ENCODE measurements at places on chromosomes 3 and 15. TPM values are rescaled to one million over a fixed set of nuclear protein-coding genes. Genes with fewer than 3 reads are reported as not detected.

GRCh38 chr15:49697121-49697520 is 76.3 kb downstream of the DTWD1 start:
- no peak for DNase-seq

GRCh38 chr3:18447720-18448119 is 22.6 kb upstream of the SATB1 start:
- no peak for DNase-seq

NME9 gene
- total RNA-seq = 0.57 TPM

DNA sequence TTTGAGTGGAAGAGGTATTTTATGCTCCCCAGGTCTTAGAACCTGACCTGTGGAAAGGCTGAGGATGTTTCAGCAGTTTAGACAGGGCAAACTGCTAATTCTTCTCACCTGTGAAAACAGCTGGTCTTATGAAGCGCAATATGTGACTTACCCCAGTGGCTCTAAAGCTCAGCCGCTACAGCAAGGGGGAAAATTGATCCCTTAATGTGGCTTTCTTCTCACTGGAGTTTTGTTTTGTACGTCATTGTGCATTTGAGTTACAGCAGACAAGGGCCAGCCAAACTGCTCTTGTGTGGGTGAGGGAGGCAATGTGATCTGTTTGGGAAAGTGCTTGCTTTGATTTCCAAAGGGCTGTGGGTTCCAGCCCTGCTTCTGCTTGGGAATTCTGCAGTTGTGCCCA is 293.4 kb upstream of the LRRFIP2 start:
- DNase-seq = no peak

- no peak for DNase-seq
Measured at GRCh38 chr3:69189487-69189886, 67.1 kb upstream of the LMOD3 start.

ERICH6 gene
- not detected for total RNA-seq

GRCh38 chr3:126620738-126621137 is 34.2 kb downstream of the TXNRD3 start:
- DNase-seq = no peak

LNP1 gene
- 1.2 TPM for total RNA-seq

GRCh38 chr3:43286841-43287499 is 630 bp downstream of the SNRK start:
- no peak for DNase-seq

USP19 gene
- total RNA-seq = 108 TPM

DNA sequence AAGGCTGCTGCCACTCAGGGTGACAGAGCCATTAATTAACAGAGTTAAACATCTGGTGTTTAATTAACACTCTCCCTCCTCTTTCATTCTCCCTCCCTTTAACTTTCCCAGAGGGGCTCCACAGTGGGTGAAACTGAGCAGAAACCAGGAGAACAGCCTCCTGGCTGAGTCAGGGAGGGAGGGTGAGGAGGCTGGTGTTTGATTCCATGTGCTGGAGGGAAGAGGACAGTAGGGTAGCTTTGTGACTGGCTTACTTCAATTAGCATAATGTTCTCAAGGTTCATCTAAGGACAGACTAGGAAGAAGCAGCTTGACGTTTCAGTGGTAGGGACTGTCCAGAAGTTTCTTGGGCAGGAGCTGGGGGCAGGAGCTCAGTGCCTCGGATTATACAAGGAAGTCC is 62.8 kb downstream of the SEMA5B start:
- no peak for DNase-seq

DNA sequence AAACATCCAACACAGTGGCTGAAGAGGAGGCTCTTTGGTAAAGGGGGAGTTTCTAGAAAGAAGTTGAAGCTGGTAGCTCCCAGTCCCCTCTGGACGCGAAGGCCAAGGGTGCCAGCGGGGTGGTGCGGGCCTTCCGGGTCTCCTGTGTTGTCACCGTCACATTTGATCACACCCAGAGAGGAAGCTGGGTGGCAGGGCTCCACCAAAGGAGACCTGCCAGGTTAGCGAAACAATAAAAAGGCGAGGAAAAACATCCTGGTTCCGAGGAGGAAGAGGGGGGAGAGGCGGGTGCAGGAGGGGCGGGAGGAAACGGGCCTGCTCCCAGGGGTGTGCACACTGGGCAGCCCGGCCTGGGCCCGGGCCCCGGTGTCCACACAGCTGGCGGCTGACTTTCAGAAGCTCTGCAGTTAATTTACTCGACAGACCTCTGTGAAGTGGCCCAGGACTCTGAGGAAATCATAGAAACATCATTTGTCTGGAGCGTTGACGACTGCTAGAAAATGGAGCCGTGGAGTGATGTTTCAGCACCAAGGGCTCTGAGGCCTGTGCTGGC is 12.1 kb downstream of the HEG1 start:
- no peak for DNase-seq

NR2E3 gene
- not detected for total RNA-seq

ACKR2 gene
- total RNA-seq = 3.2 TPM

SPINK8 gene
- total RNA-seq = 6.1 TPM

CASR gene
- 0.68 TPM for total RNA-seq

LIPH gene
- 1.7 TPM for total RNA-seq

GOLGA6D gene
- not detected for total RNA-seq

PAQR9 gene
- not detected for total RNA-seq

- no peak for DNase-seq
Measured at GRCh38 chr3:97497138-97497537, 267.4 kb upstream of the ARL6 start.

CYP1A2 gene
- total RNA-seq = not detected

DNA sequence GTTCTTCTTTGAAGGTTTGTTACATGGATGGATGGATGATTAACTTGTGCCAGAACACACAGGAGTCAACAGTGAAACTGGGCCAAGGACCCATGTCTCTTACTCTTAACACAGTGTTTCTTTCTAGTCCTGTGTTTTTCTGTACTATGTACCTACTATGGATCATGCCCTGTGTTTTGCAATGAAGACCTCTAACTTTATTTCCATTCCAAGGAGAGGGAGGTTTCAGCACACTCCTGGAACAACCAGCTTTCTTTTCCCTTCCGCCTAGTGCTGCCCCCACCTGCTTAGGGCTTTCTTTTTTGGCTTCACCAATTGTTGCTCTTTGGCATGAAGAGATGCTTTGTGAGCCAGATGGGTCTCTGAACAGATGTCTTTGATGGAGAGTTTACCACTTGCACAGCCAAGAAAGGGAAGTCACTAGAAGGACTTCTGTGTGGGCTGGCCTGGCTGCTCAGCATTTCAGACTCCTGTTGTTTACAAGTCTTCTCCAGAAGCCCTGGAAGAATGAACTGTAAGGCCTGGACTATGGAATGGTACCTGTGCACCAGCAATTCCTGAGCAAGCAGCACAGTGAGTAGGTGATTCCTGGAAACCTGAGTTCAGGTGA is 44.5 kb downstream of the SNAPC5 start:
- DNase-seq = no peak

- no peak for DNase-seq
Measured at GRCh38 chr15:54307252-54307902, 329.1 kb downstream of the UNC13C start.

DNA sequence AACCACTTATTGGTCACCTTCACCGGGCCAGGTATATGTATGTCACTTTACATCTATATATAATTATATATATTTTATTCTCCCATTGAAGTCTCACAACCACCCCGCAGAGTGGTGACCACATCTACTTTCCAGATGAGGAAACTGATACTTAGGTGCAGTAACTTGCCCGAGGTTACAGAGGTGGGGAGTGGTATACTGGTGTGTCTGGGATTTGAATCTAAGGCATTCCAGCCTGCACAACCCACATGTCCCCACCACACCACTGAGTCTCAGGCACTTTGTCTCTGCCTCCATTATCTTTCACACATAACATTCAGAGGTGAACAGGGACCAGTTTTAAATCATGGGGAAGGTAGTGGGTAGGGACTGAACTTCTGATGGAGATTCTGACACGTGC is 261.4 kb downstream of the CTNNB1 start:
- no peak for DNase-seq

- no peak for DNase-seq
Measured at GRCh38 chr15:87715252-87715651, 541.3 kb downstream of the NTRK3 start.

DNA sequence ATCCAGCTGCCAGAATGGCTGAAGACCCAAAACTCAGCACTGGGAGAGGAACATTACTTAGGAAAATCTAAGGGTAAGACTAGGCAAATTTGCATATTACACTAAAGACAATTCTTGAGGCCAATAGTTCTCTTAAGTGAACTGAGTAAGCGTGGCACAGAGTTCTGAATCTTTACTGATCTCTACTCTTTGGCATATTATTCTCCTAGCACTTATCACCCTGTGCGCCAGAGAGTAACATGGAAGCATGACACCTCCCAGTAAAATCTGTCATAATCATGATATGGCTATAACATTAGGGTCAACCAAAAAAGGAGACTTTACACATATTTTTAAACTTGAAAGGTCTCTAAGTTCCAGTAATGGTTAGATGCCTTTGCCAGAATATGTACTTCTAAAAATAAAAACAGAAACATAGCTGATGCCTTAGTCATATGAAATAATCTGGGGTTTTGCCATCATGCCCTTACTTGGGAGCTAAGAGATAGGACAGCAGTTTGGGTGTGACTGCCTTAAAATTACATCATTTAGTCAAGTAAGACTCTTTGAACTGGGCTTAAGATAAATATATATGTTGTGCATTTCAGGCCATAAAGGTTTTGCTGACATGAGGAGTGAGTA is 290.5 kb downstream of the PLCL2 start:
- DNase-seq = no peak

Measured in spleen (tissue), 13 donors.